ENCODE measurements at places on chromosomes 6 and 20.

DNA sequence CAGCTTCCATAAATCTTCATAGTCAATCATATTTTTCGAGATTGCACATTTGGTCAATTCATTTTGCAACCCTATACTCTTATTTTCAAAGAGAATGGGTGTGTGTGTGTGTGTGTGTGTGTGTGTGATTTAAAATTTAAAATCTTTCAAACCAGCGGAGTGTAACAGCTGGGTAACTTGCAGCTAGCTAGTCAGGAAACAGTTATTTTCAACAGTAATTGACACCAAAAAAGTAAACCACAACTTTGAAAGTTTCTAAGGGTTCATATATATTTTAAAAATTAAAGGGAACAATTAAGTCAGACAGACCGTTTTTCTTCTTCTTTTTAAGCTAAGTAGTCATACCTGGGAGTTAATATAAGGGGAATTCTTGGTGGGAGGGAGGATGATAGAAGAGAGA lies 57.0 kb downstream of the PRR18 start:
- DNase-seq = no peak

- no peak for DNase-seq
Measured at GRCh38 chr6:1182722-1183521, 129.0 kb upstream of the FOXQ1 start.

DNA sequence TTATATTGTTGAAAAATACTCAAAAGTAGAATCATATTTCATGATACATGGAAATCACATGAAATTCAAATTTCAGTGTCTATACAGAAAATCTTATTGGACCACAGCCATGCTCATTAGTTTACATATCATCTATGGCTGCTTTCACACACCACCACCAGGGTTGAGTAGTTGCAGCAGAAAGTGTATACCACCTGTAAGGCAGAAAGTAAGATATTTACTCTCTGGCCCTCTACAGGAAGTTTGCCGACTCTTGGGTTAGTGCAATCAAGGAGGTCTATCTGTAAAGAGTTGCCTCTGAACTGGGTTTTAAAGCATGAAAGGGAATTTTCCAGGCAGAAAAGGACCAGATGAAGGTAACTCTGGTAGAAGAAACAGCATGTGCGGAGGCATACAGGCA lies 432.3 kb downstream of the DHX35 start:
- no peak for DNase-seq

- no peak for DNase-seq
Measured at GRCh38 chr20:38973645-38974044, 11.5 kb downstream of the DHX35 start.

DNA sequence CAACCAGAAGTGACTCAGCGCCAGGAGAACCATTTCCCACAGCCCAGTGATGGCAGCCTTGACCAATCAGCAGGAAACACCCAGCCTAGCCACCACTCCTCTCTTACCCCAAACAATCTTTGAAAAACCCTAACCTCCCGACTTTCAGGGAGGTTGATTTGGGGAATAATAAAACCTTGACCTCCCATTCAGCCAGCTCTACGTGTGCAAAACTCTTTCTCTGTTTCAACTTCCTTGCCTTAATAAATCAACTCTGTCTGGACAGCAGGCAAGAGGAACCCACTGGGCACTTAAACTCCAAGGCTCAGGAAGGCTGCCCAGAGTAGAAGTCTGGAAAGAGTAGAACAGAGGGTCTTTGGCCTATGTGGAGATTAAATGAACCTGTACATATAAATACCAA lies 35.0 kb downstream of the SERPINB1 start:
- DNase-seq = no peak

DNA sequence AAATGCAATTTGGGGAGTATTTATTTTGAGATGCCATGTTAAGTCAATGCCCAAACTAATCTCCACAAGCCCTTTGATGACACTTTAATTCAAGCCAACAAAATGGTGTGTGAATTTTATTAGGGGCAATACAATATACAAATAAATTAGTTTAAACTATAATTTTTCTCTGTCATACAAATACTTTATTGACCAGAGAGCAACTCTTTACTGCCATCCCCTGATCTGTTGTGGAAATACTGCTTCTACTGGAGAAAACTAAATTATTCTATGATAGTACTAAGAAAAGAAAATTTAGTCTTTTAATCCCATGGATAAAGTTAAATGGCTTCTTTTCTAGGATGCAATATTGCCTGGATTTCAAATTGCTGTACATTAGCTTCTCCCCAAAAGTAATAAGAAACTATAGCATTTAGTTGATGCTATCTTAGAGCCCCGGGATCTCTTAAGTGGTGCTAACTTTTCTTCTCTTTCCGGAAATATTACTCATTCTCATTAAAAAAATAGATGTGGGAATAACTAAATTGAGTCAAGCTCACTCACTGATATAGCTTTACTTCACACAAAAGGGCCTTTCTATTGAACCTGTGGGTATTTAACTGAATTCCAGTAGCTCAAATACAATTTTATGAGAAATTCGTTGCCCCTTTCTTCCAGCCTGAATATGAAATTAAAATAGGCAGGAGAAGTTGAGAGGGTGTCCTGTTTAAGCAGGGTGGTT lies 49.2 kb downstream of the SMPDL3A start:
- DNase-seq = no peak

DNA sequence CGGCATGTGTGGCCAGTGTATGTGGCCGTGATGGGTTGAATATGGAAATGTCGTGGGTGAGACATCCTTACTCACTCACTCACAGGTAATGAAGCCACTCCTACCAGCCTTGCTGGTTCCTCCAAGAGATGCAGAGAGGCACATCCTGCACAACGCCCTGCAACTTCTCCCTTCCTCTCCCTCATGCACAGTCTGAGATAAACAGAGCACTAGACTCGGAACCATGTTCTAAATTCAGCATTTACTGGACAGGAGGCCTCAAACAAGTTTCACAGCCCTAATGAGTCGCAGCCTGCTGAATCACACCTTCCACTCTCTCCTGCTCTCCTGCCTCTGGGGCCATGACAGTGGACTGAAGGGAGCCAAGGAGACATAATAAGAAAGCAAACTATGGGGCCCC lies 91.2 kb downstream of the ISM1 start:
- DNase-seq = no peak

GRCh38 chr6:156780102-156780641 lies 3.0 kb downstream of the ARID1B start:
- DNase-seq = peak; percentile 57

DNA sequence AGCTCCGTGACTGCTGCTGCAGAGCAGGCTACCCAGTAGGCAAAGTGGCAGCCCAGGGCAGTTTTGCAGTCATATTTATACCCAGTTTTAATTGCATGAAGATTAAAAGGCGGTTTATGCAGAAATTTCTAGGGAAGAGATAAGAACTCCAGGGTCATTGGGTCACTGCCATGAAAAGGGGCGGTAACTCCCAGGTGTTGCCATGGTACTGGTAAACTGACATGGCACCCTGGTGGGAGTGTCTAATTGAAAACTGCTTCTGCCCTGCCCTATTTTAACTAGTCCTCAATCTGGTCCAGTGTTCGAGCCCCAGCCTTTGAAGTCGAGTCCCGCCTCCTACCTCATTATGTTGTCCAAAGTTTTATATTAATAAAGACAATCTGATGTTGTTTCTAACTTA lies 75.0 kb upstream of the FUCA2 start:
- DNase-seq = no peak

- DNase-seq = no peak
Measured at GRCh38 chr6:119158057-119158848, 79.8 kb upstream of the FAM184A start.

- peak; percentile 31 for DNase-seq
Measured at GRCh38 chr6:10429638-10430427, 15.0 kb upstream of the TFAP2A start.

DNA sequence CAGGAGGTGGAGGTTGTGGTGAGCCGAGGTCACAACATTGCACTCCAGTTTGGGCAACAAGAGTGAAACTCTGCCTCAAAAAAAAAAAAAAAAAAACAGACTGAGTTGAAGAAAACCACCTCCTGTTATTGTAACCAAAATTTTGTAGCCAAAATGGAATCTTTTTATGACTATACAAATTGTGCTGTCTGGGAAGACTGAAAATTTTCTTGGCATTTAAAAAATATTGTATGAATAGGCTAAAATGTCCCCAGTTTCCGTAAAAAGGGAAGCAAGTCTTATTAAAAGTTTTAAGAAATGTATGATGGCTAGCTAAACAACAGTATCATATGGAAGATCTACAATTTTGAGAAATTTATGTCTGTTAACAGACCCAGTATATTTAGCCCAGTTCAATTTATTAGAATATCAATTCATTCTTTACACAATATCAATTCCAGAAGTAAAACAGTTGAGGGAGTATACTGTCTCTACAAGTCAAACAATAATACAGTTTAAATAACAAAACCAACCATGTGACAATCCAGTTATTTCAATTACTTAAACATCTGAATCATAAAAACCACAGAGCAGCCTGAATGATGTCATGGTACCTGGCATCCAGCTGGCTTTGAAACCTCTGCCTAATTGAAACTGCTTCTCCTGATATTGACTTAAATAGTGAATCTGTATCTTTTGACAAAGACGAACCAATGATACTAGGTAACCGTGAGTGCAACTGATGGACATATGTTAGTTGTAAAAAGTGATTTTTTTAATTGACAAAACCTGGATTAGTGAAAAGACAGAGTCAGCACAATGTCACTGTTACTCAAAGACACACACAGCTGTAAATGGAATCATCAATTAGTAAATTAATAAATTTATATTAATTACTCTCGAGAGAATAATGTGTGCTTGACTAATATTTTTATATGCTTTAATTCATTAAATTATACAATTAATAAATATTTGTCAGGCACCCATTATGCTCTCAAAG lies 166.6 kb upstream of the MARCKS start:
- DNase-seq = peak; percentile 81

GRCh38 chr20:48574383-48574782 lies 253.4 kb downstream of the PREX1 start:
- DNase-seq = no peak

DNA sequence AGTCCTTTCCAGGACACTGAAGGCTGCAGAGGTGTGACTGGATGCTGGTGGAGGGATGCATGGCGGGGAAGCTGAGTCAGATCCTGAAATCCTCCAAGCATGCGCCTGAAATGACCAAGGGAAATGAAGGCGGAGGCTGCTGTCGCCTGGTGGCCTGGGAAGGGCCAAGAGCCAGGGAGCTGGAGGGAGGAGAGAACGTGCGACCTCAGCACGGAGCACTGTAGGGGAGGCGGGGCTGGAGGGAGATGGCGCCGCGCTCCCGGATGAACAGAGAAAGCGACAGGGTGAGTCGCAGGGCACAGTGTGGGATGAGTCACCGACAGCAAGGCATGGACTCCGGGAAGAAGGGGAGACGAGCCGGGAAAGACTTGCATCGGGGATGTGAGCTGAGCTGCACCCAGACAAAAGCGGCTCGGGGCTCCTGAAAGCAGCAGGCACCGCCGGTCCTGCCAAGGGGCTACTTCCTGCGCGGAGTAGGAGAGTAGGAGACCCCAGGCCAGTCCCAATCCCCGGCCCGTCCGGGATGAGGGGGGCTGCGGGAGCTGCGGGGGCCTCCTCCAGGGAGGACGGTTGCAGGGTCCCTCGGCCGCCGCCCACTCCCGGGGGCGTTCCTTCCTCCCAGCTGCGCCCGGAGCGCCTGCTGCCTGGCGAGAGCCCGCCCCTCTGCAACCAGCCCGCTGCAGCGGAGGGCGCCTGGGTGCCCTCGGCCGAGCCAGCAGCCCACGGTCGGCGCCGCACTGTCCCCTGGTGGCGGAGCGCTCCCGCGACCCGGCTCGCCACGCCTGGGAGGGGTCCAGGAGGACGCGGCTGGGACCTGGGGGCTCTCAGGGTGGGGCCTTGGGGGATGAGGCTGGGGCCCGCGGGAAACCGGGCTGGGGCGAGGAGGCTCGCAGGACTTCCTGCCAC lies 11.0 kb upstream of the NQO2 start:
- DNase-seq = peak; percentile 60

- DNase-seq = no peak
Measured at GRCh38 chr20:50417484-50418235, 92.5 kb upstream of the PTPN1 start.

GRCh38 chr6:133893946-133894345 lies 5.0 kb downstream of the TCF21 start:
- no peak for DNase-seq

DNA sequence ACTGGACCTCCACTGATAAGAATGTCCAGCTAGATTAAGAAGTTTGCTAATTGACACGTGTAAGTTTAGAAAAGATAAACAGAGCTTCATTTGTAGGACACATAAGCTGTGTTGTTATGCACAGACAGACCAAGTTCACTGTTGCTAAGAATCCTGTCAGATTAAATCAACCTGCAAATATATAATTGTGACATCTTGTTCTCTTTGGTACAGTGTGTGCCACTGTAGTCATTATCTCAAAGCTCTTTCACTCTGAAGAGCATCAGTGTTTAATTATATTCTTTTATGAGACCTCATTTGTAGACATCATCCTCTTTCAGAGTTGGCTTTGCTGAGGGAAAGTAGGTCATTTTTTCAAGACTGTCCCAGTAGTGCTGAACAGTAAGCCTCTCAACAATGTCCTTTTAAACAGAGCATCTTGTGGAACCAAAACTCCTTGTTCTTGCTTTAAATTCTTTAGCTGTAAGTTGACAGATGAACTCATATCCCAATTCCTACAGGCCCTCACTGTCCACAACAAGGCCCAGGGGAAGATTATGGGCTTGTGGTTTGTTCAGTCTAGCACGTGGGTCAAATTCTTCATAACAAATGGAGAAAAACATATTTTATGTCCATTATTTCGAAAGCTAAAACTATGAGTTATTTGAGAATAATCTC lies 252.4 kb downstream of the HDGFL1 start:
- no peak for DNase-seq

DNA sequence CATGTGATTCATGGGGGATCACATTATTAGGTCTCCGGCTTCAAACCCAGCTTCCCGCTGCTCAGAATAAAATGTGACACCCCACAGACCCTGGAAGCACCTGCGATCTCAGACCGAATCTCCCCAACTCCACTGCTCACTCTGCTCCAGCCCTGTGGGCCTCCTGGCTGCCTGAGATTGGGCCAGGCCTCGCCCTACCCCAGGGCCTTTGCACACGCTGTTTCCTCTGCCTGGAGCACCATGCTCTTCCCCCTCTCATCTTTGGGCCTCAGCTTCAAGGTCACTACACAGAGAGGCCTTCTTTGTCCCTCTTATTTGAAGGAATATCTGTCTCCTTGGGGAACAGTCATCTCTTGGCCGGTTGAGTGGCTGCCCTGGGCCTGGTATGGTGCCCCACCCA lies 48.8 kb downstream of the RBM38 start:
- no peak for DNase-seq

GRCh38 chr20:48015141-48015910 lies 230.0 kb upstream of the SULF2 start:
- DNase-seq = no peak

DNA sequence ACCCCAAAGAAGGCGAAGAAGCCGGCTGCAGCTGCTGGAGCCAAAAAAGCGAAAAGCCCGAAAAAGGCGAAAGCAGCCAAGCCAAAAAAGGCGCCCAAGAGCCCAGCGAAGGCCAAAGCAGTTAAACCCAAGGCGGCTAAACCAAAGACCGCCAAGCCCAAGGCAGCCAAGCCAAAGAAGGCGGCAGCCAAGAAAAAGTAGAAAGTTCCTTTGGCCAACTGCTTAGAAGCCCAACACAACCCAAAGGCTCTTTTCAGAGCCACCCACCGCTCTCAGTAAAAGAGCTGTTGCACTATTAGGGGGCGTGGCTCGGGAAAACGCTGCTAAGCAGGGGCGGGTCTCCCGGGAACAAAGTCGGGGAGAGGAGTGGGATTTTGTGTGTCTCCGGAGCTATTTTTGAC lies 69.6 kb downstream of the HFE start:
- no peak for DNase-seq
